Lung (tissue), 17 donors: ENCODE measurements at places on chromosomes 1 and 21. TPM values are rescaled to one million over a fixed set of nuclear protein-coding genes. Genes with fewer than 3 reads are reported as not detected.
A peak's percentile ranks its signal among the peaks of the same experiment; 100 is the strongest.

OR2G6 gene
- total RNA-seq: not detected

DNA sequence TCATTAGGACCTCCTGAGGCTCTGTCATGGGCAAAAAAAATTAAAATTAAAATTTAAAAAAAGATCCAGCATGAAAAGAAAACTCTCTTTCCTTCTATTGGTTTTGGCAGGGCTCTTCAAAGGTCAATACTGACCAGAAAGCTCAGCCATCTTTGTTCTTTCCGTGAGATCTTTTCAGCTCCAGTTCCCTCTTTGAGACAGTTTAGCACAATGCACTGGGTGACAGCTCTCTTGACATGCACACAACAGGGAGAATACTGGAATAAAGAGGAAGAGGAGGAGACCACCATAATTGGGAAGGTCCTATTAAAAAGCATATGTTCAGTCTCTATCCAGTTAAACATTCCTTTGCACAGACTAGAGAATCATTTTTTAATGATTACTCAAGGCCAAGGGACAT, 6.3 kb downstream of the LIX1L start:
- no peak for DNase-seq

DNA sequence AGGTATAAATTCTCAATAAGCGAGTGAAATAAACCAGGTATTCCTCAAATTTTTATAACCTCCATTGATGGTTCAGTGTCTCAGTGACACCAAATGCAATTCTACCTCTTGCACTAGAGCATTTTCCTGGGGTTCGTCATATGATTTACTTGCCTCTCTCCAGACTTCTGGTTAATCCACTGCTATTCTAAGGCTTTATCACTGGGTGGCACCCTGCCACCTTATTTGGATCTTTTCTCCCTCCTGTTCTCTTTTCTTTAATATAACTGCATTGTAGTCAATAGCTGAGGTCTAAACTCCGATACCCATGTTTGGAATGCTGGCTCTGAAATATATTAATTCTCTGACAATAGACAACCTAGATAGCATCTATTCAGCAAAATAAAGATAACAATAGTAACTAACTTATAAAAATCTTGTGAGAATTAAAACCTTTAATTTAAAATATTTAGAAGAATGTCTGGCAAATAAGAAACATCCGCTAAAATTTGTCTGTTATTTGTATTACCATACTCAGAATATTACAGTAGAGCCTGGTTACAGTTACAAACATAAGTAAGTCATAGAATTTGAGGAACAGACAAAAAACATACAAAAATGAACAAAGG, 436.4 kb downstream of the PLA2G4A start:
- peak; percentile 78 for DNase-seq

- DNase-seq: no peak
Measured at GRCh38 chr1:98496256-98496995, 165.1 kb upstream of the SNX7 start.

GRCh38 chr1:24964811-24965570, 34.9 kb upstream of the RUNX3 start:
- no peak for DNase-seq

DNA sequence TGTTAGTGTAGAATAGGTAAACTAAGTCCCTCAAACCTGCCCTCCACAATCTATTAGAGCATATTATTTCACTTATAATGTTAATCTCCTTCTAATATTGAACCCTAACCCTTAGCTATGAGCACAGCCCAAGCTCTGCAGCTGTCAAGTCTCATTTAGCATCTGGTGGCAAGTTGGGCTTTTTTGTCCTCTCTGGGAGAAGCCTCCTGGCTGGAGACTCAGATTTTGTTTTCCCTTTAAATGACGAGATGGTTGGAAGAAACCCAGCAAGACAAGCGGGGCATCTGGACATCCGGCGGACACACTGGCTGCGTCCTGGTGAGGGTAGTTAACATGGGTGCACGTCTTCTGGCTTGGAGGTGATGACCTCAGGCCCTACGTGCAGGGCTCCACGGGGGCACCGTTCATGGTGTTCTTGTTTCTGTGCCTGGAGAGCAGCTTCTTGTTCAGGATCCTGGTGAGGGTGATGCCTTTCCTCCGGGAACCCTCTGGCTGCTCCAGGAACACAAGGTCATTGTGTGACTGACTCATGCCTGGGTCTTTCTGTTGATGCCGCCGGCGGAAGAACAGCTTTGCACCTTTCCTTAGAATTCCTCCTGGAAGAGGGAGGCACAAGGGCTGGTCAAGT, 9.7 kb upstream of the PRDM15 start:
- DNase-seq: no peak

DNA sequence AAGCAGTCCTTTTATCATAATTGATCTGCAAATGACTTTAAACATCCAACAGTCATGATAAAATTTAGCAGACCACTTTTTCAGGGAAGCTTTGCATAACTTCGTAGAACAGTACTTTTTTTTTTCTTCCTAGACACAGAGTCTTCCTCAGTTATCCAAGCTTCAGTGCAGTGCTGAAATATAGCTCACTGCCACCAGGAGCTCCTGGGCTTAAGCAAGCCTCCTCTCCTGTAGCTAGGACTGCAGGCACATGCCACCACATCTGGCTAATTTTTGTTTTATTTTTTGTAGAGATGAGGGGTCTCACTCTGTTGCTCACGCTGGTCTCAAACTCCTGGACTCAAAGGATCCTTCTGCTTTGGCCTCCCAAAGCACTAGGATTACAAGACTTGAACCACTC, 3.8 kb downstream of the F13B start:
- DNase-seq: no peak

DNA sequence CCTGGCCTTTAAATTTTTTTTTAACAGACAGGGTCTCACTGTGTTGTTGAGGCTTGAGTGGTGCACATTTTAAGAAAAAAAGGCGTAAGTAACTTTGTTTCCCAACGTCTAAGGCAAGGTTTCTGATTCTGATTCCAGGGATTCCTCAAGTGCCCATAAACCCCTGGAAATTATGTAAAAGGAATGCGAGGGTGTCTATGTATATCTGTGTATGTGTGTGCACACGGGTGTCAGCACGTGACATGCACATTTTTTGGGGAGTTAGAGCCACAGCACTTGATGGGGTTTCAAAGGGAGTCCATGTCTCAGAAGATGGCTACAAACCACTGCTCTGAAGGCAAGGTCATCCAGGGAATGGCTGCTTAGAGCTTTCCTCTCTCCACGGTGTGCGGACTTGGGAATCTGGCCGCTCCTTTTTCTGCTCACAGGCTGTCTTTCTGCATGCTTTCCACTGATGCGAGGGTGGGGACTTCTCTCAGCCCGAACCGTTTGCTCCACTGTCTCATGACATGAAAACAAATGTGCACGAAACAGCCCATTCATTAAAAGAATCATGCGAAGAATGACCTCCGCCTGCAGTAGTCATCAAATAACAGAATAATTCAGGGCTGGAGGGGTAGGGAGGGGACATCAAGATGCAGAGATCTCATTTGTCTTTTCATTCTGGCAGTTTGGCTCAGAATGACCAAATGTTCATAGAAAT, 18.7 kb upstream of the RERE start:
- DNase-seq: no peak

- DNase-seq: no peak
Measured at GRCh38 chr1:145906954-145907753, 2.7 kb downstream of the ITGA10 start.
